ENCODE measurements at places on chromosomes 11 and 22. TPM values are rescaled to one million over a fixed set of nuclear protein-coding genes. Genes with fewer than 3 reads are reported as not detected.

The HEPHL1 gene
- not detected for total RNA-seq

The SLC35F2 gene
- total RNA-seq = 3.6 TPM

The NPTXR gene
- total RNA-seq = 11.3 TPM

The ADORA2A gene
- total RNA-seq = 29.2 TPM

The MRGPRE gene
- not detected for total RNA-seq

Measured in naive thymus-derived CD8-positive, alpha-beta T cell (primary cell).